ENCODE measurements at places on chromosomes 5 and 9.

GRCh38 chr9:16100537-16101091 lies 547.8 kb downstream of the CCDC171 start:
- DNase-seq: no peak

- DNase-seq: no peak
These were observed 993 bp upstream of the RALGDS start for GRCh38 chr9:133121915-133122550.

DNA sequence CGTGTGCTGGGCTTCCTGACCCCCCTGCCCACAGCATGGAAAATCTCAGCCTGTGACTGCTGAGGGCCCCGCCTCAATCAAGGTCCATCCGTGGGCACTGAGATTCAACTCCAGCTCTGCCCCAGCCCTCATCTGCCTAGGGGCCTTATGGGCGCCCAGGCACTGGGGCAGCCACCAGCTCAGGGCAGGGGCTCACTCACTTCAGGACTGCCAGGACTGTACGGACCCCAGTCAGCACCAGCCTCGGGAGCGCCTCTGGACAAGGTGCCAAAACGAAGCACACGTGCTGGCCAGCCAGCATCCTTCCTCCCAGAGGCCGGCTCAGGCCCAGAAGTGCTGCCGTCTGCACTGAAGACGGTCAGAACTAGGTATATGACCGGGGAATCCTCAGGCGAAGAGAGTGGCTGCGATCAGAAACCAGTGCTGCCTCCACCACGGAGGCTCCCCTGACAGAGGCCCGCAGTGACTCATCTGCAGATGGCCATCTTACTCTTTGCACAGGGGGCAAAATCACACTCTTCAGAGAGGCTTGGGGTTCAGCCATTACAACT lies 19.6 kb downstream of the CLPTM1L start:
- DNase-seq: no peak

- no peak for DNase-seq
These were observed 192.2 kb downstream of the ROR2 start for GRCh38 chr9:91757782-91758181.

- DNase-seq: no peak
These were observed 556.4 kb upstream of the CTNND2 start for GRCh38 chr5:12460493-12461261.

DNA sequence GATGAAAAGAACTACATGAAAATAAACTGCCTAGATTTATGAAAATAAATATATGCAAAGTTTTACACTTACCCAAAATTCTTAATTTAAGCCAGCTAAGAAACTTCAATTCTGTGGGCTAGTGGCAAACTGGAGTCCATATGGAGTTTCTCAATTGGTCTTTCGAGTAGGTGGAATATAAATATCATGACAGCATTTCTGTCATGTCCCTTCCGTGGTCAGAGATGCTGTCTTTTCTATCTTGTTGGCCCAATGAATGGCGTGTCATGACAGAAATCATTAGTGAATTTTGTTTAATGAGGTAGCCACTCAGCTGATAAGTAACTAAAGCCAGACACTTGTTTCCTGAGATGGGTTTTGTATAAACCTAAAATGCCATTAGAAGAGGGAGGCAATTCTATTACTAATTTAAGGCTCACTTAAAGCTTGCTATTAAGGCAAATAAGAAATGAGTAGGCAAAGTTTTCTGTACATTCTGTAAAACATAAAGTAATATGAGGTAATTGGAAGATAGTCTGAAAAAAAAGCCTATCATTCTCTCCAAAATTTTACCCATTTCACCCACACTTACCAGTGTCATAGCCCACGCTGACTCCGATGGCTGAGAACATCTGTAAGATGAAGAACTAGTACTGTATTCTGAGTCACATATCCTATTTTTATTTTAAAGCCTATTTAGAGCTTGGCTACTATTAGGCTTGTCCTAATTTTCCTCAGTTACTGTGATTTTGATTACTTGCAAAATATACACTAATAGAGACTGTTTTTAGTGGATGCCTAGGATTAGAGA lies 419.3 kb upstream of the MEF2C start:
- DNase-seq: no peak

- no peak for DNase-seq
These were observed 40.9 kb downstream of the PSIP1 start for GRCh38 chr9:15469862-15470261.

DNA sequence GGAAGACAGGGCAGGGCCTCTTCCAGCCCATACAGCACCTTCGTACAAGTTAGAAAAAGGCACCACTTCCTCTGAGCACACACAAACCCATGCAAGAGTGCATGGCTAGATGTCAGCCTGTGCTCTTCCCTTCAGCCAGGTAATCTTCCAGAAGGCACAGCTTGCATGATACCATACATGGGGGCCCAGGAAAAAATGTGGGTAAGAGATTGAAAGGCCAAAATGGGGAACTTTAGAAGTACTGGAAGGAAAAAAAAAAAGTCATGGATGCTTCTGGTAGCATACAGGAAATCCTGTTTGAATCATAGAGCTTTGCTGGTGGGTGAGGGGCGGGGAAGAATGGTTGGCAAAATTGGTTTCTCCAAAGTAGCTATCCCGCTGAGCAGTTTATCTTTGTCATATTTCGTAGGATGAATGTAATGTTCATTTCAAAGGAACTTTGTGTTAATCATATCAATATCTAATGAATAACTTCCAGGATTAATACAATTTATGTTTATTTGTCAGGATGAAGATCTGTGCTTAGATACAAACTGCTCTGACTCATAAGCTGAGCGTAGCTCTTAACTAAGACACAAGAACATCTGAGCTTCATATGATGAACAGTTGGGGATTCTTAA lies 78.2 kb upstream of the MAP3K1 start:
- DNase-seq: no peak

DNA sequence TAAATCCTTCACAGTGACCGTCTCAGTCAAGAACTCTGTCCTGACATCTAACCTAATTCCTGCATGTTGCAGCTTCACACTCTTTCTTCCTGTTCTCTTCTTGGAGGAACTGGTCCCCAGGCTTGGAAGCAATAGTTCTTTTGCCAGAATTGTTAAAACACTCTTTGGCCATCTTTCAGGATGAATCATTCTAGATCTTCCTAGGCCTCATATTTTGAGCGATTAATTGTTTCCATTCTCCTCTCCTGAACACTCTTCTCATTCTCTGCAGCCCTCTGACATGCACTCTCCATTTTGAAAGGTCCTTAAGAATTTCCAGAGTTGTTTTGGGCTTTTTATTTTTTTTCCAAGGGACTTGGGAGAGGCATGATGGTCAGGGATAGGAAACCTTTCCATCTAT lies 85.8 kb downstream of the FAM114A2 start:
- no peak for DNase-seq

DNA sequence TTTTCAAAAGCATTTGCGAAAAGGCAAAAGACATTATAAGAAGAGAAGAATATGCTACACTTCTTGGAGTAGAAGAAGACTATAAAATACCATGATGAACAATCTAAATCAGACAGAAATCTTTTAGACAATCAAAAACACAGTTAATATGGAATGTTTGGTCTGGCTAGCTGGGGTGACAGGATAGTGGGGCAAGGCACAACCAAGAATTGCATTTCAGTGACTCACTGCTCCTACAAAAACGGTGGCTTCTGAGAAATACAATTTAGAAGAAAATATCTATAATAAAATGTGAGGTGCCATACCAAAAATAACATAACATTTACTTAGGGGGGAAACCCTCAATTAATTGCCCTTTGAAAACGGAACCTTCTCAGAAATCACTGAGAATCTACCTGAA lies 363.4 kb downstream of the NPR3 start:
- no peak for DNase-seq

- DNase-seq: no peak
These were observed 276.0 kb upstream of the MVB12B start for GRCh38 chr9:126050605-126050990.

DNA sequence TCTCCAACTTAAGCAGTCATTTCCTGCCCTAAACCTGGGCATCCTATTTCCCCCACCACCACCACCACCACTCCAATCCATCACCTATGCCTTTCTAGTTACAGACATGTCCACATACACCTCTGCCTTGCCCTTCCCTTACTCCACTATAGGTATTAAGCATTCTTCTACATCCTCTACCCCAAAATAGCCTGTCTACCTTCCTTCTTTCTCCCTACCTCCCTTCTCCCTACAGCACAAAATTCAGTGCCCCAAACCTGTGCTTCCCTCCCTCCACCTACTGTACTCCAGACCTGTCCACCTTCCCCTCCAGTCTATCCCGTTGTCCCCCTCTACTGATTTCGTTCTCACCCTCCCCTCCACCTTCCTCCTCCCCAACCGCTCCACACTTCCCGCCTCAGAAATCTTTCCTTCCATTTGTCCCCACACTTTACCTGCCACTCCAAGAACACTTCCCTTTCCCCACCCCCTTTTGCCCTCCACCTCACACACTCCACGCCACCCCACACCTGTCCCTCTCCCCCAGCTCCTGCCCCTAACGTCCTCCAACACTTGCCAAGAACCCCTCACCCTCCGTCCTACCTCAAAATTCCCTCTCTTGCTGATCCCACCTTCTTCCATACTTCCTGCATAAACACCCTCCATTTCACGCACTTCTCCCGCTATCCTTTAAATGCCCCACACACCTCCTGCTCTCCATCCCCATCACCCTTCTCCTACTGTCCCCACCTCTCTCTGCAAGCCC lies 1.6 kb downstream of the STRBP start:
- no peak for DNase-seq

DNA sequence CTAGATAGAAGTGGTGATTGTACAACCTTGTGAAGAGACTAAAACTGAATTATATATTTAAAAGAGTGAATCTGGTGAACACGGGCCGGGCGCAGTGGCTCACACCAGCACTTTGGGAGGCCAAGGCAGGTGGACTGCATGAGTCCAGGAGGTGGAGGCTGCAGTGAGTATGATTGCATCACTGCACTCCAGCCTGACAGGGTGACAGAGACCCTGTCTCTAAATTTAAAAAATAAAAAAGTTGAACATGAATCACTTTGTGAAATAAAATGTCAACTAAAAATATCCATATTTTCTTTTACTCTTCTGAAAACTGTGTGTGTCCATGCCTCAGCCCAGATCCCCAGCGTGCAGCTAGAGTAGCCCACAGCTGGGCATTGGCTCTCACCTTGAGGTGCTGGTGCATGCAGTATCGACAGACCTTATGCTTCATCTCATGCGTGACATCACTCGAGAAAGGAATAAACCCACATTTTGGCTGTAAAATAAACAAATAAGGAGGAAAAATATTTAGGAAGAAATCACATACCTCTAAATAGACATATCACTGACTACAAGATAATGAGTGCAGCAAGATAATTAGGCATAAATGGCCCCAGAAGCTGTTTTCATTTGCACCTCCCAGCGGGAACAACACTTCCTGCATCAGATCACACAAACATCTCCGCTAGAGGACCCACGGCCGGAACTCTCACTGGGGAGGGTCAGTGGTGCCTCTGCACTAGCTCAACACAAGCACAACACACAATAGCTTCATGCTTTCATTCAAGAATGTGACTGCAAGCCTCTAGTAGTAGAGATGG lies 22.1 kb downstream of the IPPK start:
- DNase-seq: no peak

- peak; percentile 34 for DNase-seq
These were observed 16.9 kb downstream of the IL5 start for GRCh38 chr5:132526290-132526973.

- DNase-seq: no peak
These were observed 15.0 kb downstream of the ZSWIM6 start for GRCh38 chr5:61347080-61347479.

GRCh38 chr9:112145886-112146285 lies 29.2 kb downstream of the SUSD1 start:
- no peak for DNase-seq

- DNase-seq: no peak
These were observed 144.2 kb downstream of the MLLT3 start for GRCh38 chr9:20477940-20478620.

DNA sequence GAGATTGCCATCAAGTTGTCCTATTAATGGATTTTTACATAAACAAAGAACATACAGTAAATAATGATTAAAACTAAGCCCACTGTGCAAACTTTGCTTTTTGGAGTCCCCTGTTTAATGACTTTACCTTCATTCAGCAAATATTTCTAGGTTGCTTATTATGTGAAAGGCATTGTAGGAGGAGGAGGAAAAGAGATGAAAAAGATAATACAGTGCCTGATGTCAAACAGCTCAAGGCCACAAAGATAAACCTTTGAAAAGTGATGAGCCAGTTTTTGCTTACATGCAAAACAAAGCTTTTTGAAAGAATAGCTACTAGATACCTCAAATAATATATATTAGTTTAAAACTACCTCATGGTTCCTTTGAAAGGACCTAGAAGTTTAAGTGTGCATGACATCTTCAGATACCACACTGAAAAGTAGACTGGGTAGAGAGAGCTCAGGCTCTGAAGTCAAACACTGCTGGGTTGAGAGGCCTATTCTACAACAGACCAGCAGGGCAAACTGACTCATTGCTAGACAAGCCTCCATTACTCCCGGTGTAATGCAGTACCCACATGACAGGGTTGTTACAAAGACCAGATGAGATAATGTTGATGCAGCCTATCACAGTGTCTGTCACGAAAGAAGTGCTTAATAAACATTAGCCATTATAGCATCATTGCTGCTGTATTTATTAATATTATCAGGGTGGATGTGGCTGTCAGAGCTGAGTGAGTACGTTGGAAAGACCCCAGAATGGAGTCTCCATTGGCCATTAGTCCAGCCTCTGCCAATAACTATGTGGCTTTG lies 11.8 kb downstream of the DEPDC1B start:
- DNase-seq: no peak

GRCh38 chr9:892123-892522 lies 50.6 kb downstream of the DMRT1 start:
- DNase-seq: no peak

GRCh38 chr5:35470866-35471265 lies 146.8 kb upstream of the SPEF2 start:
- DNase-seq: no peak

GRCh38 chr5:102106599-102106998 lies 189.5 kb downstream of the SLCO4C1 start:
- DNase-seq: no peak

DNA sequence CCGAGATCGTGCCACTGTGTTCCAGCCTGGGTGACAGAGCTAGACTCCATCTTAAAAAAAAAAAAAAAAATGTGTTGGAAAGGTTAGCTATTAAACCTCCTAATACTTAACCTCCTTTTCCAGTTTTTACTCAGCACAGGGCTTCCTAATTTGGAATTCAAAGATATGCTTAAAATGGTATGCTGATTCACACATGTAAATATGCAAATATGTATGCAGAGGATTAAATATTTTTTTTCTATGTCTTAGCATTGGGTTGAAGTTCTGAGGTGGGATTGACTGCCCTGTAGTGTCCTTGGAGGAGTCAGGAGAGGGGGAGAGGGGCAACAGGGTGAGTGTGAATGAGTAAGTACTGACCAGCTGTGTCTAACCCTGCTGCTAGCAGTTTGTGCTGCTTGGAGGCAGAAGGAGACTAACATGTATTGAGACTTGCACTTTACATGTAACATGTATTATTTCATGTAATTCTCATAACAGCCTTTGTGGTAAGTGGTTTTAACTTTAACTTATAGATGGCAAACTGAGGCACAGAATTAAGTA lies 63.2 kb downstream of the SLC44A1 start:
- no peak for DNase-seq

All from activated naive CD8-positive, alpha-beta T cell treated with anti-CD3 and anti-CD28 coated beads, Interleukin-2, amount 50 U/mL, for 24 hours (primary cell).